Bone marrow (tissue), 2 donors: ENCODE measurements at places on chromosomes 6 and 20.

GRCh38 chr6:117938311-117938995, 31.4 kb downstream of the SLC35F1 start:
- DNase-seq, result no peak

- no peak for DNase-seq
Observed at GRCh38 chr6:19268718-19269117, 568.5 kb upstream of the ID4 start.

DNA sequence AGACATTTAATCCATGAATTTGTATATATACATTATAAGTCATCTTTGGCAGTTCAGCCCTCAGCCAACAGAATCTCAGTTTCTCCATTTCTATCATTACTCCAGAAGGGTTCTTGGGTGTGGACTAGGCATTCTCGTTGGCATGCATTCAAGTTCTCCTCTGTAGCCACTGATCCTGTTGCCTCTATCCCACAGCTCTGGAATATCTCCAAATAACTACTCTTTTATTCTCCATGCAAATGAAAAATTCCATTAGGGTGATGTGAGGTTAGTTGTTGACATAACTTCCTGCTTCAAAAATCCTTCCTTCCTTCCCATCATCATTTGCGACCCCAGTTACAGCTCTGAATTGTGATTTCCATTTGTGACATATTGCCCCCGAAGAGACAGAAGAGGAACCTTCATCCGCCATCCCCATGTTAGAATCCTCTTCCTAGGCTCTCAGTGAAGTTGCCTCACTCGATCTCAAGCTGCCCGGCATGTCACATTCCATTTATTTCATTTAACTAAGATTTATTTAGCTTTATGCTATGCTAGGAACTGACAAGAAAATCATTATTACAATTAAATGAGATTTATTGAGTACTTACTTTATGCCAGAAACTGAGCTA, 93.7 kb upstream of the EDN1 start:
- no peak for DNase-seq

- no peak for DNase-seq
Observed at GRCh38 chr20:59772373-59772705, 161.1 kb downstream of the SYCP2 start.

DNA sequence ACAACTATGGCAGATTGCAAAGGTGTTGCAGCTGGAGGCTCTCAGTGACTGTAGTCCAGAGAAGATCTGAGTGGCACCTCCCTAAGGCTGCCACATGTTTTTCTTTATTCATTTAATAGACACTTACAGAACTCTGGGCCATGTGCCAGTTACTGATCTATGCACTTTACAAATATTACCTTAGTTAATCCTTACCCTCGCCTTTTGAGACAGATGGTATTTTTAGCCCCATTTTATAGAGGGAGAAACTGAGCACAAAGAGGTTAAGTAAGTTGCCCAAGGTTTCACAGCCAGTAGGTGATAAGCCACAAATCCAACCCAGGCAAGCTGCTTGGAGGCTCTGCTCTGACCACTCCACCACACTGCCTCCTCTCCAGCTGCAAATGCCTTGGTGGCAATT, 6.5 kb upstream of the SCRT2 start:
- no peak for DNase-seq

DNA sequence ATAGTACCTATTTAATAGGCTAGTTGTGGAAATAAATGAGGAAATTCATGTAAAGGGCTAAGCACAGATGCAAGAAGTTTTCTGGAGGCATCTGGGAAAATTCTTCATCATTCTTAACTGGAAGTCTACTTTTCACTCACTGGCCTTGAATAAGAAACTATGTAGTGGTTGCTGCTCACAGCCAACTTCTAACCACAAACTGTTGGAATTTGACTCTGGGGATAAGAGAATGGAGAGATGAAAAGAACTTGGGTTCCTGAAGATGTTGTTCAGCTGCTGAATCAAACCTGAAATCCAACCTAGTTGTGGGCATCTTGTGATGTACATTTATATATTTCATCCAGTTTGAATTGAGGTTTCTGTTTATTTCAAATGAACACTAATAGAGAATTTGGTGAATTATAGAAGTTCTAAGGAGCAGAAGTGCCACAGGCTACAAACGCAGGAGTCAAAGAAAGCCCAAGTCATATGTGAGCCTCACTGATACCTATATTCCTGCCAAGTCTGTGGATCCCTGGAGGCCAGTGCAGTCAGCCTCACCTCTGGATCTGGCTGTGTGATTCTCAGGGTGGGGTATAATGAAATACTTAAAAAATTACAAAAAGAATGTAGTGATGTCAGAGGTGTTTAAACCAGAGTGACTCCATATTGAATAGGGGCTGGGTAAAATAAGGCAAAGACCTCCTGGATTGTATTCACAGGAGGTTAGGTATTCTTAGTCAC, 18.7 kb upstream of the MEI4 start:
- DNase-seq, result no peak

- DNase-seq, result no peak
Observed at GRCh38 chr20:63942969-63943807, 13.0 kb downstream of the UCKL1 start.

DNA sequence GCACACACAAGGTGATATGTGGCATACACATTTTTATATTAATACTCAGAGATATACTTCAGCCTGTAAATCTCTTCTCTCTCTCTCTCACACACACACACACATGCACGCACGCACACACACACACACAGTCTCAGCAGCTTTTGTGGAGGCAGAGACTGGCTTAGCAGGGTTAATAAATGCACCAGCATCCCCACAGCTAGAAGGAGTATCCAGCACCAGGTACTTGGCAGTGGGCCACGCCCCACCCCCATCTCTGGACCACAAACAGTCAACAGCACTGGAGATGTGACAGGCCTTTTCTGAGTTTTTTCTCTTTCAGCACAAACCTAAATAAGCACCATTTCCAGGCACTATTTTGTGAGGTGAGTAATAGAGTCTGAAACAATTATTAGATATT, 47.3 kb upstream of the LRFN2 start:
- no peak for DNase-seq

GRCh38 chr6:114301596-114302219, 41.1 kb downstream of the HS3ST5 start:
- DNase-seq, result no peak

DNA sequence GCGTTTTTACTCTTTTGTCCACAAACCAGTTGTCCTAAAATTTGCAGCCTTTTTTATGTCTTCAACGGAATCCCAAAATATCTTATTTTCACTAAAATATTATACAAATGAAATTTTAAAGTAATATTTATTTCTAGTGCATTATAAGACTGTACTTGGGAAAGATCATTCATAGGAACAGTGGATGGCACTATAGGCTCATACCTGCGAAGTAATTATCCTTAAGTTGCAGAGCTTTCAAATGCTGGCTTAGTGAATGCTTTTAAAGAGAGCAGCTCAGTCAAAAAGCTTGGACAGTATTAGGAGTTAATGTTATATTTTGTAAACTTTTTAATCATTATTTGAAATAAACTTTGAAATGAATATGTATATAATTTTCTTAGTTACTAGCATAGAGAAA, 254.9 kb downstream of the CDKAL1 start:
- DNase-seq, result no peak

DNA sequence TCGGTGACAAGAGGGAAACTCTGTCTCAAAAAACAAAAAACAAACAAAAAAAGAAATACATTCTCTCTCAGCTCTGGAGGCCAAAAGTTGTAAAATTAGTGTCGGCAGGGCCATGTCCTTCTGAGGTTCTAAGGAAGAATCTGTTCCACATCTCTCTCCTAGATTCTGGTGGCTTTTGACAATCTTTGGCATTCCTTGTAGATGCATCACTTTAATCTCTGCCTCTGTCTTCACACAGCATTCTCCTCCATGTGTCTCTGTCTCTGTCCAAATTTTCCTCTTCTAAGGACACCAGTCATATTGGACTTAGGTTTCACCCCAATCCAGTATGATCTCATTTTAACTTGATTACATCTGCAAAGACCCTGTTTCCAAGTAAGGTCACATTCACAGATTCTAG, 9.1 kb downstream of the PPP2R5D start:
- no peak for DNase-seq

DNA sequence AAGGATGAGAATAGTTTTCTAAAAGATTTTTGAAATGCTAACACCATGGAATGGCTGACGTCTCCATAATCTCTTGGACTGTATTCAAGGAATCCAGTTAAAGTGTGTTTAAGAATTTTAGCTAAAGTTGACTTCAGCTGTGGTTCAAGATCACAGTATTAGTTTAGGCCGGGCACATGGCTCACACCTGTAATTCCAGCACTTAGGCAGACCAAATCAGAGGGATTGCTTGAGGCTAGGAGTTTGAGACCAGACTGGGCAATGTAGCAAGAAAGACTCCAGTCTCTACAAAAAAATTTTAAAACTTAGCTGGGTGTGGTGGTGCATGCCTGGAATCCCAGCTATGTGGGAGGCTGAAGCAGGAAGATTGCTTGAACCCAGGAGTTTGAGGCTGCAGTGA, 68.2 kb downstream of the RFPL4B start:
- no peak for DNase-seq

DNA sequence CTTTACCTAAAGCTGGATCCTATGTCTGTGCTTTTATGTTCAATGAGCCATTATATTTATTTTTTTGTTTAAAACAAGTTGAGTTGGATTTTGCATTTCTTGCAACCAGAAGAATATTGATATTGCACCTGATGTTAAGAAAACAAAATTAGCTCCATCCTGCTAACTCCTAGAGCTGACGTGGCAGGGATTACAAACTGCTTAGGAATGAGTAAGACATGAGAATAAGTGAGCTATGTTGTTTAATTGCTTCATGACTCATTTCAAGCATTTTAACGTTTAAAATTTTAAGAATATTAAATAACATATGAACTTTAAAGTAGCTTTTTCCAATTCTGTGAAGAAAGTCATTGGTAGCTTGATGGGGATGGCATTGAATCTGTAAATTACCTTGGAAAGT, 663.5 kb downstream of the EPM2A start:
- DNase-seq, result no peak

- DNase-seq, result no peak
Observed at GRCh38 chr6:167107787-167108186, 15.1 kb upstream of the CCR6 start.

DNA sequence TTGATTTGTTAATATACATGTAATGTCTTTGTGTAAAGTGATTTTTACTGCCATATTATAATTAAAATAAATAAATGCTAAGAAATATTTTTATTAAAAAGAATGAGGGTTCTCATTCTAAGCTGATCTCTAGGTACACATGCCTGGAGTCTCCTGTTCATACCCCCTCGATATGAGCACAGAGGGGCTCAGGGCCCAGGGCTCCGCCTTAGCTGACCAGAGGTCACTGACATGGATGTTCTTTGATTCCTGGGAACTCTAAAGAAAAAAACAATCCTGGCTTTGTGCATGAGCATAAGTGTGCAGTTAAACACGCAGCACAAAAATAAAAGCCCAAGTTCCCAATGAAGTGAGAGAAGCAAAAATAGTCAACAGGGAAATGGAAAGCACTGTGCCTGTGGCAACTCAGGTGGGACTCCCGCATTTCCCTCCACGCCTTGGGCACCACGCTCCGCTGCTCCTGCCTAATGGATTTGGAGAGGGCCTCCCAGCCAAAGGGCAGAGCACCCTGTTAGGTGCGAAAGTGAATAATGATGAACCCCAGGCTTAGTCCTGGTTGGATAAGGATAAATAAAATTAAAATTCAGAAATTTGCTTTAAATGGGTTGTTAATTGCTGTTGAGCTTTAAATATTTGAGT, 33.3 kb upstream of the QKI start:
- no peak for DNase-seq
